DMS53 (cell line): ENCODE measurements at places on chromosomes 2 and 18.

DNA sequence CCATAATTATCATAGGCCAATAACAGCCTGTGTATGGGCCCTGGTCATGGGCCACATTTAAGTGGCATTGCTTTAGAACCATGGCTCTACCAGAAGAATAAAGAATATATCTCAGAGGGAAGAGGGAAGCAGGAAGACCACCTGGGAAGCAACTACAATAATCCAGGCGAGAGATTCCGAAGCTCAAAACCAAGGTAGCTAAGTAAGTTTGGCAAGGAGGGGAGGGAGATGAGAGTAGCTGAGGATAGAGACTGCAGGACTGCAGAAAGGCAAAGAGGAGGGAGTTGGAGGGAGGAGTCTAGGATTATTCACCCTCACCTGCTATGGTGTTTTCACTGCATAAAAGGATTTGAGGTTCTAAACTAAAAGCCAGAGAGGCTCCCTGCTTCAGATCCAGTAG is 293.5 kb downstream of the SETBP1 start:
- no peak for DNase-seq

DNA sequence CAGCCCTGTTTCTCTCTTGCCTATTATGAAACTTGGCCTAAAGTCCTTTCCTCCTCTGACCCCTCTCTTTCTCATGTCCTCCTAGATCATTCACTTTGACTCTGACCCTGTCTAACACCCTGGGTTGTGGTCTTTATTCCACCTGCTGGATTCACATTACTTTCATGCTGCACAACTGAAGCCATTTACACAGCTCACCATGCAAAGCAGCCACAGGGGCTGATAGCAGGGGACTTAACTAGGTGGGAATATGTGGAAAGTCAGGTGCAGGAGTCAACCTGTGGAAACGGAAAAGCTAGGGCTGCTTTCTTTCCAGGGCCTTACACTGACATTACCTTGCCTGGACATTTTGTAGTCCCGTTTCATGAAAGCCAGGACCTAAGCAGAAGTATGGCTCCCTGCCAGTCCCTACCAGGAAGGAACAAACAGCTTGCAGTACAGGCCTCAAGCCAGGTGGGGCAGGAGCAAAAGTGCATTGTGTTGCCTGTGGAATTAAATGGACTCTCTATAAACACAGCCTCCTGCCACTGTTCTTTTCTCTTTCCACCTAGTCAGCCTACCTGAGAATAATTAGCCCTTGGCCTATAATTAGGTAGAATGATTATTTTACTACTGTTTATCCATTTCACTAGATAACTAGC is 11.8 kb downstream of the MAPRE3 start:
- peak; percentile 84 for DNase-seq

DNA sequence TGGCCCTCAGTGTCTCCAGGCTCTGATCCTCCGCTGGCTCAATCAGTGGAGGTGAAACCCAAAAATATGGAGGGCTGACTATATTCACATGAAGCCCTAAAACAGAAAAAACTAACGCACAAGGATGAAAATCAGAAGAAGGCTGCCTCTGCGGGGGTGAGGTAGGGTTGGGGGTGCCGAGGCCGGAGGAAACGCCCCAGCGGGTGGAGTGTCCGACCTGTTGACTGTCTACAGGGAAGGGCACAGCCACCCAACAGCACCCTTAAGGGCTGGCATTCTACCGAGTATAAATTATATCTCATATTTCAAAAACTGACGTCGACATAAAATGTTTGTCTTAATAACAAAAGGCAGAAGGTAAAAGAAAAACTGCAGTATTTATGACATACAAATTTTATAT is 223.5 kb downstream of the HDAC4 start:
- DNase-seq, result no peak

DNA sequence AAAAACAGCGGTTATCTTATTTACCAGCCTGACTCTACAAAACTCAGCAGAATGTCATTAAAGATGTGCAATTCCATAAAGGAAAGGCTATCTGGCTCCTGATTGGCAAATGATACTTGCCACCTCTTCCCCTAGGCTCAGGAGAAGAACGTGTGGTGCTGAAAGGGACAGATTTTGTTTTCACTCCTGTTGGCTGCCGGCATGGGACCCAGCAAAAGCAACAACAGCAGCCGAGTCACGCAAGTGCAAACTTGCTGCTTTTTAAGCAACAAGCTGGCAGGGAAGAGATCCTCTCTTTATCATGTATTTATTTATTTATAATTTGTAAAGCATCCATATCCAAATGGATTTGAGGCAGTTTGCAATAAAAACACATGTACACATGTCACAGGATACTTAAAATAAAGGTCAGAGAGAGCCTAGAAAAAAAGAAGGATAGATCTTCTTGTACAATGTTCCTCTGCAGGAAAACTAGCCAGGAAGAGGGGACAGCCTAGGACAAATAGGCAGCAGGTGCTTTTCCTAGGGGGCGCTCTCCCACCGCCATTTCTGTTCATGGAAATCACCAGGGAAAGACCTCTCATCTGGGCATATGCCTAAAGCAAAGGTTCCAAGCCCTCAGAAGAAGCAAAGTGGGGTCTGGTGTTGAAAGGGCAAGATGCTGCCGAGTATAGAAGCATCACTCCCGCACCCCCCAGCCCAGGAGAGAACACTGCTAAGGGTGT is 799.3 kb downstream of the BCL11A start:
- DNase-seq, result no peak

DNA sequence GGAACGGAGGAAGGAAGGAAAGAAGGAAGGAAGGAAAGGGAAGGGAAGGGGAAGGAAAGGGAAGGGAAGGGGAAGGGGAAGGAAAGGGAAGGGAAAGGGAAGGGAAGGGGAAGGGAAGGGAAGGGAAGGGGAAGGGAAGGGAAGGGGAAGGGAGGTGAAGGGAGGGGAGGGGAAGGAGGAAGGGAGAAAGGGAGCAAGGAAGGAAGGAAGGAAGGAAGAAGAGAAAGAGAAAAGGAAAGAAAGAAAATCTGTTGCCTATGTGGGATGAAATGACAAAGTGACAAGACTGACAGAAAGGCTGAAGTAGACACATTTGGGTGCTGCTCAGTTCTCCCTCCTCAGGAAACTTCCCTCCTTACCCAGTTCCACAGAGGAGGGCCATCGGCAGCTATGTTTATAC is 46.3 kb upstream of the GORASP2 start:
- no peak for DNase-seq

DNA sequence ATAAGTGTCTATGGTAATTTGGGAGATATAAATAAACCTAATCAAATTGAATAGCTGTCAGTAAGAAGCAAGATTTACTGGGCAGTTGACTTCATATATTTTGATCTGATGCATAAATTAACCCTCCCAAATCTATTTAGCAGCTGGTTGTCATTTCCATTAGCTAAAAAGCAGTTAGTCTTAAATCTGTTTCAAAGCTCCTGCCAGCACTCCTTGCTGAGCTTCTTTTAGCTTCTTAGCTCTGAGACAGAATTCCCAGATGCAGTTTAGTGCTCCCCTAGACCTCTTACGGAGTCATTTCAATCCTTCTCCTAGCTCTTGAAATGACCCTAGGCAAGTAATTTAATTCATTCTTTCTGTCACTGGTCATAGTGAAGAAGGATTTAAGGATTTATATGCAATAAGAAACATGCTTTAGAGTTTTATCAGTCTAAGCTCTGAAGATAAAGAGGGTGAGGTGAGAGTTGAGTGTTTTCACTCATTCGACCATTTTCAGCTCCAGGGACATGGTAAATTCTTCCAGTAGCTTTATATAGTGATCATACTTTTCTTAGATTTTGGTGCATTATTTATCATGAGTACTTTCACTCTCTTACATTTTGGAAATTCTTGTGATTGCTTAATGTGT is 98.9 kb downstream of the PHLPP1 start:
- no peak for DNase-seq

- peak; percentile 85 for DNase-seq
Measured at GRCh38 chr2:161414042-161415033, 1.8 kb upstream of the TBR1 start.

- no peak for DNase-seq
Measured at GRCh38 chr18:61861372-61861771, 31.4 kb downstream of the RNF152 start.

GRCh38 chr2:127721311-127721977 is 20.1 kb downstream of the SFT2D3 start:
- DNase-seq, result no peak
